ENCODE measurements at places on chromosomes 16 and 17.

- peak; percentile 53 for DNase-seq
Measured at GRCh38 chr17:8056232-8056975, 17.5 kb downstream of the ALOX15B start.

- peak; percentile 82 for DNase-seq
Measured at GRCh38 chr17:44362949-44363612, 572 bp downstream of the FAM171A2 start.

DNA sequence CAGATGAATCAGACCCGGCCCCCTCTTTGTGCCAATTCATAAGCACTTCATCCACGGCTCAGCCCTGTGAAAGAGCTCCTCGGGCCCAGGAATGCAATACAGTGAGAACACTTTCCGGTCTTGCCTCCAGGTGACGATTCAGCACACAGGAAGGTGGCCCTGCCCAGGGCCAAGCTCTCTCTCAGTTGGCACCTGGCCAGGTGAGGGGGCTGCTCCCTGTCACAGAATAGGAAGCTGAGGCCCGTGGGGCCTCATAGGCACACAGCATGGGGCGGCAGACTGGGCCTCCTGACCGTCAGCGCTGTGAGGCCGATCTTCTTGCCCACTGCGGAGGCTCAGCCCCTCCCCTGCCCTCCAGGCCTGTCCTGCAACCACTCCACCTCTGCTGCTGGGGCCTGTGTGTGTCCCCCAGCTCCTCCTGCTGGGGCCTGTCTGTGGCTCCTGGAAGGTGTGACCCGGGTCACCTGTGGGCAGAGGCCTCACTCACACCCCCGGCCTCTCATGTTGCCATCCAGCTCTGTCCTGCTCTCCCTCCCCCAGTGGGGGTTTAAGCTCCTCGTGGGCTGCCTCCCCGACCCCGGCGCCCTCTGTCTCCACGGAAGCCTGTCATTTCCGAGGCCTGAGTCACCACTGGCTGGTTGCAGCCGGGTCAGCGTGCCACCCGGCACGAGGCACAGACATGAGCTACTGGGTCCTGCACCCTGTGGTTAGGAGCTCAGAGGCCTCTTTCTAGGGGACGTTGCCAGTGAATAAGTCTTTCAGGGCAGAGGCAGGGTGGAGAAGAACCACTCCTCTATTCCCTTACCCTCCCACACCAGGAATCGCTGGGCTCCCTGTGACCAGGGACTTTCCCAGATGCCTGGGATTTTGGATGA is 114.4 kb downstream of the SEC14L1 start:
- peak; percentile 83 for DNase-seq

- DNase-seq: no peak
Measured at GRCh38 chr16:14329727-14330350, 258.7 kb downstream of the MRTFB start.

- DNase-seq: no peak
Measured at GRCh38 chr17:80981929-80982425, 9.7 kb upstream of the CHMP6 start.

- DNase-seq: no peak
Measured at GRCh38 chr16:13702614-13703013, 217.3 kb upstream of the ERCC4 start.

DNA sequence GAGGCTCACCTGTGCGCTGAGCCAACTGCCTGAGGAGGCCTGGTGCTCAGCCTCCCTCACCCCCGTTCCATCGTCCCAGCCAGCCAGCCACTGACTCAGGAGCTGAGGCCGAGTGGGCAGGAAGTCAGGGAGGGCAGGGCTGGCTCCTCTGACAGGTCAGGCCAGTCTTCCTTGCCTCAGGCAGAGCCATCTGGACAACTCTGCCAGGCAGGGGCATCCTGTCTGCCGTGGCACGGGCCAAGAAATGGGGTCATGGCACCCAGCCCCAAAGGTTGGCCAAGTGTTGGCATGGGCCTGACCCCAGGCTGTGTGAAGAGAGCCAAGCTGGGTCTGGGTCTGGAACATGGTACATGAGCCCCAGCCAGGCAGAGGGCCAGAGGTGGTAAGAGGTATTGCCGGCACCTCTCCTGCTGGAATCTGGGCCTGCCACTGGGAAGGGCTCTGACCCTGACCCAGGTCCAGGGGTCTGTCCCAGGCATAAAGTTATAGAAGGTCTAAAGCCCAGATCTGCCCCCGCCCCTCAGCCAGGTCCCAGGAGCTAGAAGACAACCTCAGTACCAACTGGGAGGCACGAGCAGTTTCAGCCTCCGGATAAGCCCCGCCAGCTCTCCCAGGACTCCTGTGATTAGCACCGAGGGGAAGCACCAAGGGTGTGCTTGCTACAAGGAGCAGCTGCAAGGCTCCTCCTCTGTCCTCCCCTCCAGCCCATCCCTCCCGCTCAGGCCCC is 2.5 kb upstream of the VASN start:
- DNase-seq: no peak

GRCh38 chr17:12571606-12572005 is 94.1 kb upstream of the MYOCD start:
- DNase-seq: no peak

DNA sequence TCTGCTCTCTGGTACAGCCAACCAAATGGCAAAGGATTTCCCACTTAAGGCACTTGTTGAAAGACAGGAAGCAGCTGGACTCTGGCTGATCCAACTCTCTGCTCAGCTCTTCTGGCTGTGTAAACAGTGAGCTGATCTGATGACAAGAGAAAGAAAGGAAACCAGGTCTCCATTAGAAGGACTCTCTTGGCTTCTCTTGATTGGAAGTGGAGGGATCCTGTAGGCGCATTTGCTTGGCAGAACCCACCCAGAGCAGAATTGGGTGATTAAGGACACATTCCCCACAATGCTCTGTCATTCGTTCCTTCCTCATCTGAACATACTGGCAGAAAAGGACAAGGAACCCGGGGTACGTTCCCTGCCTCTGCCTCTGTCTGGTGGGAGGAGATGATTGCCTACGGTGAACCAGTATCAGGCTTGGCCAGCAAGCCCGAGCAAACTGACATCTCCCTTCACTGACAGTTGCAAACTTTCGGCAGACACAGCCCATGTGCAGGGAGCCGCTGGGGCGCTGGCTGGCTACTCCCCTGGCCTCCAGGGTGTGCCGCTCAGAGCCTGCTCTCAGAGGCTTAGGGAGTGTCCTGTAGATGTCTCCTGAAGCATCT is 29.1 kb downstream of the LDHD start:
- peak; percentile 70 for DNase-seq

DNA sequence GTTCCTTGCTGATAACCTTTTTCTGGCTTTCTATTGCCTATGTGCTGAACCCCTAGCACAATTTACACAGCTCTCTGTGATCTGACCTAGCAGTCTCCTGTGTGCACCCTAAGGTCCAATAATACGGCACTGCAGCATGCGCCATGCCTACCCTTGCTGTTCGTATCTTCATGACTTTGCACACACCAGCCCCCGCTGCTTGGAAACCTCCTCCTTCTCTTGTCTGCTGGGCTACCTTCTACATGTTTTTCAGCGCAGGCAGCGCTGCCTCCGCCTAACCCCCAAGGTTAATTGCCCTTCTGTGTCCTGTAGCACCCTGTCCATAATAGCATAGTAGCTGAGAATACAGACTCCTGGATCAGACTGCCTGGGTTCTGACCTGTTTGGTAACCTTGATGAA is 1.4 kb downstream of the STARD3 start:
- no peak for DNase-seq

GRCh38 chr17:39071573-39071972 is 79.9 kb downstream of the PLXDC1 start:
- no peak for DNase-seq

GRCh38 chr17:44176257-44176656 is 5.8 kb downstream of the ASB16 start:
- DNase-seq: no peak

DNA sequence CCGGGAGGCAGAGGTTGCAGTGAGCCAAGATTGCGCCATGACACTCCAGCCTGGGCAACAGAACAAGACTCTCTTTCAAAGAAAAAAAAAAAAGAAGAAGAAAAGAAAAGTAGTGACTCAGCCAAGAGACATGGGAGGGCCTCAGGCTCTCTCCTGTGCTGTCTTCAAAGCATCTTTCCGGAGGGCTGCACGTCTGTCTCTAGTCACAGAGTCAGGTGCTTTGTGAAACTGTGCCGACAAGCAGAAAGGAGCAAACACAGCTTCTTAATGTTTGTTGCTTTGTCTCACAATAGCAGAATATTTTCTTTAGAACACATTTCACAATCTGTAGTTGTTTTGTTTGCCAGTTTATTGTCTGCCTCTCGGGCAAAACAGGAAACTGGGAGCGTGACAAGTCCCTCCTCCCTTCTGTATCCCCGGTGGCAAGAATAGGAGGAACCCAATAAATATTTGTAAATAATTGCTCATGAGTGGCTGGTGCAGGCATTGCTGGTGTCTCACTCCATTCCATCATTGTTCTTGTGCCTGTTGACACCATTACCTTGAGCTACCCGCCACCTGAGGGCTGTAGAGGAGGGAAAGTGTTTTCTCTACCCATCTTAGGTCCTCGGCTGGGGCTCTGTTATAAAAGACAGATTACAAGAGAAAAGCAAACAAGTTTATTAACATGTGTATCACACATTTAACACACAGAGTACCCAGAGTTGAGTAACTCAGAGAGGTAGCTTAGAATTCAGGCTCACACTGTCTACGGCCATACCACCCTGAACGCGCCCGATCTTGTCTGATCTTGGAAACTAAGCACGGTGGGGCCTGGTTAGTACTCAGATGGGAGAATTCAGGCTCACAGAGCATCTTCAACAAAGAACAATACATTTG is 5.5 kb downstream of the GAST start:
- no peak for DNase-seq

GRCh38 chr17:18225642-18226283 is 328 bp downstream of the LLGL1 start:
- DNase-seq: no peak

- no peak for DNase-seq
Measured at GRCh38 chr16:918068-918467, 52.7 kb downstream of the LMF1 start.

- DNase-seq: no peak
Measured at GRCh38 chr16:78570399-78571141, 471.1 kb downstream of the WWOX start.

DNA sequence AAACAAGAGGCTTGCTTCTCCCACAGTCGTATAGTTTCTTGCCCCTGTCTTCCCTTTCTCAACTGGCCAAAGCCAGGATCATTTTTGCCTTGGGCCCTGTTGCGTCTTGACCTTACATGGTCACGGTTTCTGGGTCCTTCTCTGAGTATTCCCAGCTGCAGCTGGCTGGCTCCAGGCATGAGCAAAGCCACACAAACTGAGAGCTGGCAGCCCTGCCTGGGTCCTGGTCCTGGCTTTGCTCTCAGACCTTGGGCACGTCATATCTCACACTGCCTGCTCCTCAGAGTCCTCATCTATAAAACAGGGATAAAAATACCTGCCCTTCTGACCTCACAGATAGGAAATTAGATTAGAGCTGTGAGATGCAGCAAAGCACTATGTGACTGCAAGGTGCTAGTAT is 277.6 kb downstream of the CBLN1 start:
- no peak for DNase-seq

DNA sequence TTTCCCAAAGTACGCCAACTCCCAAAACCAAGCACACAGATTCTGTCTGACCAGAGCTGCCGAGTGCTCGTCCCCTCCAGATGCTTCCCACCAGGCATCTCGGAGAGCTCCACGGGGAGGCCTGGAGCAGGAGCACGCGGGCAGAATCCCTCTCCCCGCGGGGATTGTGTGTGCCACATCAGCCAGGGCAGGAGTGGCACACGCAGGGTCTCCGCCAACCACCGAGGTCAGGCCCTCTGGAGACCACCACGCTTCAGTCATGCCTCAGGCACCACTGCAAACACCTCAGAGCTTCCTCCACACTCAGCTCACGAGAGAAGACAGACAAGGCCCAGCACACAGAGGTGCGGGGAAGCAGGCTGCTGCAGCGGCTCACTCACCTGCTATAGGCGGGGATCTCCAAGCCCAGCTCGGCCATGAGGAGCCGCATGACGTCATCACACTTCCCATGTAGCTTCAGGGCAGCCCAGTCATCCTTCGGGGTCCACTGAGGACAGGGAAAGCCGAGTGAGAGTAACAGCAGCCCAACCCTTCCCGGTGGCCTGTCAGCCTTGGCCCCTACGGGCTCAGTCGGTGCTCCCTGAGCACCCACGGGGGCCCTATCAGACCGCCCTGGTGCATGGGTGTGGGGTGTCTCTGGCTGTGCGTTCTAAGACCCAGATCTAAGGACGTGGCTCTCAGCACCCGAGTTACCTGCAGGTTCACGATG is 2.3 kb upstream of the PCYT2 start:
- no peak for DNase-seq

GRCh38 chr16:10987361-10988163 is 43.2 kb downstream of the CLEC16A start:
- no peak for DNase-seq

- peak; percentile 86 for DNase-seq
Measured at GRCh38 chr17:63700528-63701455, 867 bp upstream of the LIMD2 start.

- no peak for DNase-seq
Measured at GRCh38 chr17:42700586-42701289, 18.4 kb downstream of the CNTNAP1 start.

- DNase-seq: no peak
Measured at GRCh38 chr17:29682987-29683386, 60.3 kb upstream of the CORO6 start.

- peak; percentile 75 for DNase-seq
Measured at GRCh38 chr17:43718544-43718943, 40.0 kb downstream of the SOST start.

- DNase-seq: no peak
Measured at GRCh38 chr17:29699283-29699682, 76.6 kb upstream of the CORO6 start.
